ENCODE measurements at places on chromosomes 7 and 10.

- DNase-seq: no peak
Measured at GRCh38 chr7:135262623-135263320, 29.1 kb downstream of the STRA8 start.

DNA sequence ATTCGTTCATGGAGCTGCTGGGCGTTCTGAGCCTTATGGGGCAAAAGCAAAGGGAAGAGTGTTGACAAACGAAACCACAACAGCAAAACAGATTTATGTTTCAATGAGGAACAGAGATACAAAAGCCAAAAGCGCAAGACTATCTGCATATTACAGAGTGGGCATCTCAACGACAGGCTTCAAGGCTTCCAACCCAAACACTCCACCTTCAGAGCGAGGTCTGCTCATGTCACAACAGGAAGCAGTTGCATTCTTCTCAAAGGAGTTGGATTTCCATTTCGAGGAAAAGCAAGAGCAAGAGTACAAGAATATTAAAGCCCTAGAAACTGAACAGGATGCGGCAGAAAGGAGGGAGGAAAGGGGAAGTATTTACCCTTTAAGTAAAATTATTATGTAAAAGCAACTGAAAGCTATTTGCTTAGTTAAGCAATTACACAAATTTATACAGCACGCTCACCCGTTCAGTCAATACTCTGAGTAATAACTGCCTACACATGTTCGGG lies 189.3 kb downstream of the ELMO1 start:
- DNase-seq: no peak

DNA sequence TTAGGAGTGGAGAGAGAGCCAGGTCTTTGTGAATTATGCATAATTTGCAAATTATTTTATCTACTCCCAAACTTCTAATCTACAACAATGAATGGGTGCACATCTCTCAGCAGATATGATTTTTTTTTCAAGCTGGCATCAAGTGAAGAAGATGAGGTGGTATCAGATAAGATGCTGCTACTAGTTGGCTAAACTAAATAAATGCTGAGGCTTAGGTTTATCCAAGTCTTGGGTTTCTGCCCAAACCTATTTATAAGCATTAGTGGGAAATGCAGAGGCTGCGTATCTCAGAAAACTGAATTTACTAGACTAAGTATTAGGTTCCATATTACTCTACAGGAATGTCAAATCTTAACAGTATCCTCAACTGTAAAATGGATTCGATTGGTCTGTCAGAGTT lies 703.0 kb upstream of the CELF2 start:
- no peak for DNase-seq

- DNase-seq: no peak
Measured at GRCh38 chr7:2164646-2165045, 68.1 kb downstream of the MAD1L1 start.

- DNase-seq: no peak
Measured at GRCh38 chr7:152112829-152113228, 87.4 kb downstream of the GALNT11 start.

- DNase-seq: no peak
Measured at GRCh38 chr10:36504758-36505157, 620.6 kb upstream of the ANKRD30A start.

DNA sequence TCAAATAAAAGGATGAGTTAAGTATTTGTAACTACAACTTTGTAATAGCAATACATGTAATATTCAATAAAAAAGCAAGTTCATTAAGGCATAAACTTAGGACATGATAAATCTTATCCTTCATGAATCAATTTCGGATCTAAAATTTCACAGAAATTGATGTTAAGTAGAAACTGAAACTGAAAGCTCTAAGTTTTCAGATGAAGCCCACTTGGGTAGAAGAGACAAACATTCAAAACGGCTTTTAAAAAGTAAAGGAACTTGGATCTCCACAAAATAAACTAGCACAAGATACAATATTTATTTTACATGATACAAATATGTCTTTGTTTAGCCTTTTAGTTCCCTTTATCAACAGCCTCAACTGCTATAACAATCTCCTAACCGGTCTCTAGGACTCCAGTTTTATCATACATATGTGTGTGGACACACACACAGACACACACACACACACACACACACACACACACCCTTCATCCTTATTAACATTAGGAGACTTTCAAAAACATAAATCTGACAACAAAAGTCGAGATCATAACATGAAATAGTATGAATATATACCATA lies 83.7 kb downstream of the USP6NL start:
- DNase-seq: no peak

- no peak for DNase-seq
Measured at GRCh38 chr10:76481178-76481577, 1049.8 kb downstream of the LRMDA start.

GRCh38 chr10:103612462-103613365 lies 119.2 kb downstream of the NEURL1 start:
- DNase-seq: no peak

DNA sequence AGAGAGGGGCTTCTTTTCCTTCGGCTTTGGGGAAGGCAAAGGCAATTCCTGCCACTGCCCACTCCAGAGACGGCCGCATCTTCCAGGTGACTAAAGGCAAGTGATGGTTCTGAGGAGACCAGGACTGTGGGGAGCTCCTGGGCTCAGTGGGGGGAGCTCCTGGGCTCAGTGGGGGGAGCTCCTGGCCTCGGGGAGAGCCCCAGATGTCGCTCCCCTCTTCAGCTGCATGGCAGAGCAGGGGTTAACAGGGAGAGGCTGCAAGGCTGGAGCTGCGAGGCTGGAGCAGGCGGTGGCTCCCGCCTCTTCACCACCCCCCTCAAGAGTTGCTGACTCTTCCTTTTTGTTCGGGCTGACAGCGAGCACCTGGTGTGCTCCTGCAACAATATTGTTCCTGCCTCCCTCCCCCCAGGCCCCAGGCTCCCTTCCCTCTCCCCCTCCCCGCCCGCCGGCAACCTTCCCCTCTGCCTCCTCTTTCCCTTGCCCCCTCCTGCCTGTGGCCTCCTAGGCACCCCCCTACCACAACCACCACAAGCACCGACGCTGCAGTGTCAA lies 56.3 kb upstream of the LBX1 start:
- DNase-seq: no peak

DNA sequence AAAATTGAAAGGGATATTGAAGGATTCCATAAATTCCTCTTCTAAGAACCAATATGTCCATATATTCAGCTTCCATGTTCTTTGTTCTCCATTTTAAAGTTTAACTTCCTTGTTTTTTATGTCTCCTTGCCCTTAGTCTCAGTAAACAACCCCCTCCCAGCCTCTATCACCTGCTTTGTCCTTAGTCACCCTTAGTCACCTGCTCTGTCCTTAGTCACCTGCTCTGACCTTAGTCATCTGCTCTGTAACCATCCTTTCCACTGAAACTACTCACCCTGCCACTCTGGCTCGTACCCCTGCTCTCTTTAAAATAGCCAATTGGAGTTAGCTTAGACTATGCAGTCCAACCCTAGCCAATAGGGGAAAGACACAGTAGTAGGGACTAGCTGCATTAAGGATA lies 136.2 kb upstream of the TMEM106B start:
- no peak for DNase-seq

GRCh38 chr7:5702876-5703571 lies 78.4 kb downstream of the RNF216 start:
- no peak for DNase-seq

- no peak for DNase-seq
Measured at GRCh38 chr10:17206210-17206709, 4.8 kb upstream of the TRDMT1 start.
